G401 (cell line): ENCODE measurements at places on chromosomes 4 and X.

DNA sequence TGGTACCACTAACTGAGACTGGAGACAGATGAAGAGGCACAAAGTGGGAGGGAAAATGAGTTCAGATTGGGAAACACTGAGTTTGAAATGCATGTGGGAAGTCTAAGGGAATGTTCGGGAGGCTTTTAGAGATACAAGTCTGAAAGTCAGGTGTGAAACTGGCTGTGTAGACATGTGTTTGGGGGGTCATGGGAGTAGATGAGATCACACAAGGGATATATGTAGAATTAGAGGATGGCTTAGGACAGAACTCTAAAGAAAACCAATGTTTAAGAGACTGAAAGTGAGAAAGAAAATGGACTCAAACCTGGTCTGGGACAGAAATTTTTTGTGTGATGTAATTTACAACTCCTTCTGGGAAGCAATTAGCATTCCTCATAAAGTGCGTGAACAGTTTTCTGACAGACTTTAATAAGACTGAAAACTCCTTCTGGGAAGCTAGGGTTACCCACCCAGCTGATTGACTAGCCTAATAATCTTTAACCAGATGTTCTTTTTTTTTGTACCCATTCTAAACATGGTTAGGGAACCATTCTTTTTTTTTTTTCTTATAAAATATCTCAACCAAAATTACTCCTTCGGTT is 8.7 kb upstream of the JADE1 start:
- DNase-seq = no peak

DNA sequence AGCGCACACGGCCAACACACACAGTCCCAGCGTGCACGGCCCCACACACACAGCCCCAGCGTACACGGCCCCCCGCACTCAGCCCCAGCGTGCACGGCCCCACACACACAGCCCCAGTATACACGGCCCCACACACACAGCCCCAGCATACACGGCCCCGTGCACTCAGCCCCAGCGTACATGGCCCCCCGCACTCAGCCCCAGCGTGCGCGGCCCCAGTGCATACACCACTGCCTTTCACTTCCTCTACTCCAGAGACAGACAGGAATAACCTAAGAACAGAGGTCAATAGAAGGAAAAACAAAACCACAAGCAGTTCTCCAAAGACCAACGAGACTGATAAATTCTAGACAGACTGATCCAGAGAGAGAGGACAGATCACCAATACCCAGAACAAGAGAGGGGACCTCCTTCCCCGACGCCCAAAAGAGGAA is 17.1 kb downstream of the GAK start:
- no peak for DNase-seq

DNA sequence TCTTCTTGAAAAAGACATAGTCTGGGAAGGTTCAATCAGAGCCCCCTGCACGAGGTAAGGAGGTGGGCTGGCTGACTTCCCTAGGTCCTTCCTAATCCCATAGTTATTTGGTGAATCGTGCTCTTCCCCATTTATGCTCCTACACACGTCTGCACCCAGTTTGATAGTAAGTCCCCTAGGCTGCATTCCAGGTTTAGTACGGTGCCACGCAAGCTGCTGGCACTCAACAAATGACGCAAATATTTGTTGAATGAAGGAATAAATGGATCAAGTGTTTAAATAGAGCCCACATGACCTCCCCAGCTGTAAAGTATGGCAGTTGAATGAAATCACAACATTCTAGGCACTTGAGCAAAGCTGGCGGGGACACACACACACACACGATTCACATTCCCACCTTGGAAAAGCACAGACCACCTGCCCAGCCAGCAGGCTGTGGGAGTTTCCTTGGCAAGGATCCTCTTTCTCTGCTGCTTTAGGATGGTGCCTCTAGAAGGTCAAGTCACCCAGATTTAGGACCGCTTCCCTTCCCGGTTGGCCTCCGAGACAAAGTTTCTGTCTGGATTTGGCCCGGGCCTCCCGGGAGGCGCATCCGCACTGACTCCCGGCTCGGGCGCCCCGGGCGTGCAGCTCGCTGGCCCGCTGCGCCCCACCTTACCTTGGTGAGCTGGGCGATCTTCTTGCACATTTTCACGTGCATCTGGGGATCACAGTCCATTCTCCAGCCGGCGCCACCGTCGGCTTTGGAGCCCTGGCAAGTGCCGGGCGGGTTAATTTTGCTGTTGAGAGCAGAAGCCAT is 721 bp downstream of the FAM184B start:
- no peak for DNase-seq

- DNase-seq = peak; percentile 72
These were observed 113.7 kb downstream of the USP46 start for GRCh38 chr4:52545099-52546069.

- DNase-seq = no peak
These were observed 347.7 kb downstream of the GABRG1 start for GRCh38 chr4:45776146-45776545.

GRCh38 chrX:20481632-20482031 is 214.9 kb upstream of the RPS6KA3 start:
- no peak for DNase-seq

GRCh38 chrX:47191331-47191730 is 2.3 kb upstream of the UBA1 start:
- DNase-seq = peak; percentile 15

DNA sequence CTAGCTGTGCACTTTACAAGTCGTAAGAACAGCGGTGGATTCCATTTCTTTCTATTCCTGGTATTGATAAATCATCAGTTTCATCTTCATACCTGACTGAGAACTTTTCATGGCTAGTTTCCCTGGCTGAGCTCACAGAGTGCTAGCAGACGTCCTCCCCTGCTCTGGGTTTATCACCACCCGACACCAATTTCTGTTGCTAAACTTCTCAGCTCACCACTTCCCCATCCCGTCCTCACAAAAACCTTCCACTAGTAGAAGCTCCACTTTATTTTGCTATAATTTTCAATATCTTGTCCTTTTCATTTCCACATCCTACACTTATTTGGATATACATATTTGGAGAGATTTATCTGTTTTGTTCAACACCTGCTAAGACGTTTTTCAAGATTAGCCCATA is 869.4 kb upstream of the FRG1 start:
- no peak for DNase-seq

GRCh38 chrX:120309873-120310705 is 1.2 kb downstream of the TMEM255A start:
- DNase-seq = no peak
